Endodermal cell (in vitro differentiated cells): ENCODE measurements at places on chromosomes 4 and X.
A peak's percentile ranks its signal among the peaks of the same experiment; 100 is the strongest.

DNA sequence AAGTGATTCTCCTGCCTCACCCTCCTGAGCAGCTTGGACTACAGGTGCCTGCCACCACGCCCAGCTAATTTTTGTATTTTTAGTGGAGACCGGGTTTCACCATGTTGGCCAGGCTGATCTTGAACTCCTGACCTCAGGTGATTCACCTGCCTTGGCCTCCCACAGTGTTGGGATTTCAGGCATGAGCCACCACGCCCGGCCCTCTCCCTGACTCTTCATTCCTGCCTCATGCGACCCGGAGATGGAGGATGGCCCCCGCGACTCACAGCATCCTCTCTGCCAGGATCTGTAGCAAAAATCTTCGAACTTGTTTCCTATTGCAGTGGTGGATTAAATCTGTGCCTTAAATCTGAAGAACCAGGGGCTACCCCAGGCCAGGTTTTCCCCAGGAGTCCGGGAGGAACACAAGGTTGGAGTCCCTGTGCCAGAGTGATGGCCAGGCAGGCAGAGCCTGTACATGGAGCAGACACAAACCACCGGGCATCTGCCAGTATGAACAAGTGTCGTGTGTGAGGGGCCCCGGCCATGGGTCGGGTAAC lies 11.5 kb downstream of the CPLX1 start:
- DNase-seq: no peak

GRCh38 chrX:63889001-63889400 lies 104.0 kb upstream of the ARHGEF9 start:
- DNase-seq: no peak

- DNase-seq: no peak
Measured at GRCh38 chrX:29852767-29853166, 362.6 kb upstream of the MAGEB2 start.

DNA sequence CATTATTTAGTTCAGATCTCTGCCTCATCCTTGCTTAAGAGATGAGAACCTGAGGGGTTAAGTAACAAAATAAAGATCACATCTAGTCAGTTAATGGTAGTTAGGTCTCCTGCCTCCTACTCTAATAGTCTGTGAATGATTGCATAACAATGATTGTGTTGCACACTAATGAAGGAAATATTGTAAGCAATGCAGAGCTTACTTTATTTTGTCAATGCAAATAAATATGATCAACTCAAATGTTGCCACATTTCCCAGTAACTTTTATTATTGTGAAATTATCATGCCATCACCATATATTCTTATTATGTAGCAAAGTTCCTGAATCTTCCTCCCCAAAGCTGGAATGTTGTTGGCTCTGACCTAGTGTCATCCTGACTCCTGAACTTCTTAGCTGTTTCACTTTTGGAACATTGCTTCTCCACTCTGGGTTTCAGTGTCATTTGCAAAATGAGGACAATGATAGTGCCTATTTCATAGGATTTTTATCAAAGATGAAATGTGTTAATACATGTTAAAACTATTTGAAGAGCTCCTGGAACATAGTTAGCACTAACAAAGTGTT lies 17.0 kb upstream of the GABRA4 start:
- DNase-seq: no peak

GRCh38 chrX:25300994-25301393 lies 285.2 kb upstream of the ARX start:
- no peak for DNase-seq

DNA sequence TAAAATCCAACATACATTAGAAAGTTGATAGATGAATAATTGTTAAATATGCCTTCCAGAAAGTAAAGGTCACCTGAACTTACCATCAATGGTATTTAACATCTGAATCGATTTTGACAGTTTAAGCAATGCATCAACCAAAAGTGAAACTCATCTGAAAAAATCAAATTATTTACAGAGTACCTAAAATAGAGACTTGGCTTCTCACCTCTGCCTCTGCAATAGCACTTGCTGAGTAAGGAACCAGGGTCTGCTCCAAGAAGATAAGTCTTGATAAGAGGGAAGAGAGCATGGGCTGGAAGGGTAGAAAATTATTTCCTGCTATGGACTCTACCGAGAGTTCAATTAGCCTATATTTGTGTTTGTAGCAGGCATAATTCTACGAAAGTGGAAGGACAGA lies 868.3 kb downstream of the STIM2 start:
- no peak for DNase-seq

GRCh38 chrX:123138473-123138872 lies 45.6 kb upstream of the GRIA3 start:
- DNase-seq: no peak

DNA sequence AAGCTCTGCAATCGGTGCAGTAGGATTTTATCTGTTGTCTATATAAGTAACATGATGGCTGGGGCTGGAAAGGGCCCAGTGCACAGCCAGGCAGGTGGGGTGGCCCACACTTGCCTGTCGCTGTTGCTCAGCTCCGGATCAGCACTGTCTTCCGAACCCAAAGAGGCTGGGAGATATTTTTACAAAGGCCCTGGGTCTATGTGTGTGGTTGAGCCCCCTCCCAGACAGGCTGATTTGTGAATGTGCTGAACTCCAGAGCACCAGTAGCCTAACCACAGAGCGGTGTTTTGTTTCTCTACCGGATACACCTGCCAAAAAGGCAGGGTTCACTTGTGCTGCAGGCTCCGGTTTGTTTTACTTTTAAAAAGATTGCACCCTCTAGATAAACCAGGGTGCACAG lies 33.5 kb upstream of the CHRNA9 start:
- DNase-seq: no peak

DNA sequence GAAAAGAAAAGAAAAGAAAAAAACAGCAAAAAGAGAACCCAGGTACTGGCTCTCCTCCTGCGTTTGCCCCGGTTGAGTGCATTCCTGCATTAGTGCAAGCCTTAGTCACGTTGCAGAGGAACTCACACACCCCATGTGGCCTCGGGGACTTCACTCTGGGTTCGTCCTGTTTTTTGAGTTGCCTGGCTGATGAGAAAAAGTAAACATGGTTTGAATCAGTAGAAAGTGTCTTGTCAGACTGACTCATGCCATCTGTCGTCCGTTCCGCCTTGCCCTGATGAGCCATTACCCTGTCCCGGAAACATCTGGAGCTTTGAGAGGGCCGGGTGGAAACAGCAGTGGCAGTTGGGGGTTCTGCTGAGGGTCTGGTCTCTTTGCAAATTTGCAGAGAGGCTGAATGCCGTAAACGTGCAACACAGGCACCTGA lies 16.3 kb downstream of the CD99 start:
- peak; percentile 91 for DNase-seq

GRCh38 chr4:187558391-187558790 lies 437.2 kb upstream of the ZFP42 start:
- no peak for DNase-seq

GRCh38 chr4:973431-974397 lies at the start of gene DGKQ:
DGKQ (minus strand) TSS chr4:973569; CDS start chr4:973482, 87 bp downstream.
- peak; percentile 94 for DNase-seq

DNA sequence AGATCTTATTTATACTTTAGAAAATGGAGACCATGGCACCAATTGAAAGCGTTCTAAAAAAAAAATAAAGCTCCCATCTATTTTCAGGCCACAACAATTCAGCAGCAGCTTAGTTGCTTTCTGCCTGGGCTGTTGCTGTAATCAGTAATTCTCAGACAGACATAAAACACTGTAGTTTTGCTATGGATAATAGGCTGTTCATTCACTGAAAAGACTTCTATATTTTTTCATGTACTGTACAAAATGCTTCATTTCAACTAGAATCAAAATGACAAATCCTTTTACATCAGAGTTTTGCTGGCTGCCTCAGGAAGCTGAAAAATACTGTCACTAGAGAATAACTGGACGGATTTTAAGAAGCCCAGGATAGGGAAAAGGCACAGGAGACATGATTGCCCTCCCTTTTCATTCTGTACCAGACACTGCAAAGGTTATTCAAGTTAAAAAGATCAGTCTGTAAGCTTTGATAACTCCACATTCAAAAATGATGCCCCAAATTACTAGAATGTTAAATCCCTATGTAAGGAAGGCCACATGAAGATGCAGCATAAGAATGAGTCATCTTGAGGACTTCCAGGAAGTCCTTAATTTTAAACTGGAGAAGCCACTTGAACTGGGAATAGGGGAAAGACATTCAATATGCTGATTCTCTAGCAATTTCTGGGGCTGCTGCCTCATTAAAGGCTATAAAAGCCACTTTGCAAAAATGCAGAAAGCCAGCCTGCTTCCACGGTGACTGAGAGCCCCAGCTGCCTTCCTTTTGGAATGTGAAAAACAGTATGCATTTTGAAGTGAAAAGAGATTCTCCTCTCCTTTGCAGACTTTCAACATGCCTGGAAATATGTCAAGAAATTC lies 403.2 kb upstream of the RASGEF1B start:
- no peak for DNase-seq

- DNase-seq: no peak
Measured at GRCh38 chr4:27189683-27190082, 329.0 kb downstream of the STIM2 start.

DNA sequence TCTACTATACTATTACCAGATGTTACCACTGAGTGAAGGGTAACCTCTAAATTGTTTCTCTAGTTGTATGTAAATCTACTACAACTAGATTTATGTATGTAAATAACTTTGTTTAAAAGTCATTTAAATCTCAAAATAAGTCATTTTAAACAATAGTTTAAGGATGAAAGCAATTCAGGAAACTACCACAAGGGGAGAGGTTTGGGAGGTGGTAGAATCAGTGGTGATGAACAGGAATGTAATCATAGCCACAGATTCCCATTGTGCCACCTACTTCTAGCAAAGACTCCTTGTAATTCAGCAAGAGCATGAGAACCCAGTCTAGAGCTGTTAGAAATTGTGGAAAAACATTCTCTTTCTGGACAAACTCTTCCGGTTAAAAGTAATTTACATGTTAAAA lies 234.6 kb downstream of the SLC7A11 start:
- no peak for DNase-seq

GRCh38 chr4:155795991-155796390 lies 37.2 kb downstream of the GUCY1B1 start:
- DNase-seq: no peak
